ENCODE measurements at places on chromosomes 5 and 9. TPM values are rescaled to one million over a fixed set of nuclear protein-coding genes. Genes with fewer than 3 reads are reported as not detected.

GRCh38 chr5:54178207-54178606 lies 132.2 kb downstream of the ARL15 start:
- DNase-seq: peak; percentile 5

DNA sequence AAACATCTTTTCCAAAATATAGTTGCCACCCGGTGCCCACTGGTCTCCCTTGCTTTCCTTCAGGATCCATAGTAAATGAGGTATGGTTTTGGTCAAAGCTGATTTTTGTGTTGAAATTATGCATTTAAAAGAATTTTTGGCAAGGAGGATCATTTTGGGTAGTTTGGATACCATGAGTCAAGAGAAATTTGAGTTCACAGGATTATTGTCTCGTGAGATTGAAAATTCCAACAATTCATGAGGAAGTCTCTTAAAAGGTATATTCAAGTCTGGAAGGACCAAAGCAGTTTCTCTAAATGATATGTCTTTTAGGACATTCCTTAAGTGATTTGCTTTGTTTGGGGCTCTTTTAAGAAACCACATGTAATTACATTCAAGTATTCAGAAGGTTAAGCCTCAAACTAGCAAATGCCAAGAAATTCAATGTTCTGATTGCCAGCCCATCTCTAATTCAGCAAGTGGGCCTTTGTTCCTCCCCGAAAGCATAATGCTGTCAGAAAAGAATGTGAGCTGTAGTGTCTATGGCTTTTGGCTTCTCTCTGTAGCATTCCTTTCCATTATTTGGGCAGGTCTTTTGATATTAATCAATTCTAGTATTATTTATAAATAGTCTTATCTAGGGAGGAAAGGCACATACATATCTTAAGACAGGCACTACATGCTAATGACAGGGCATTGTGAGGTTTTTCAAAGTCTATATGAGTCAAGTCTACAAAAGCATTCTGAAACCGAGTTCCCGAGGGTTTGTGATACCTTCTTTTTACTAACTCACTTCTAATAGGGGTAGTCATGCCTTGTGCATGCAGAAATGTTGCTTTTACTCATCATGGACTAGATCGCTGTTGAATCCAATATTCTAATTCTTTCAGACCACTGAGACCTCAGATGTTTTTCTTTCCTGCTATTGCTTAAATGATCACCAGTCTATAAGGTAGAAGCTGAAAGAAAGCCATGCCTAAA lies 453.9 kb downstream of the ENC1 start:
- no peak for DNase-seq

Gene FBP1
- not detected for total RNA-seq

Gene COL23A1
- 0.39 TPM for total RNA-seq

Gene DAPK1
- total RNA-seq: 0.12 TPM

Gene DBH
- total RNA-seq: not detected

DNA sequence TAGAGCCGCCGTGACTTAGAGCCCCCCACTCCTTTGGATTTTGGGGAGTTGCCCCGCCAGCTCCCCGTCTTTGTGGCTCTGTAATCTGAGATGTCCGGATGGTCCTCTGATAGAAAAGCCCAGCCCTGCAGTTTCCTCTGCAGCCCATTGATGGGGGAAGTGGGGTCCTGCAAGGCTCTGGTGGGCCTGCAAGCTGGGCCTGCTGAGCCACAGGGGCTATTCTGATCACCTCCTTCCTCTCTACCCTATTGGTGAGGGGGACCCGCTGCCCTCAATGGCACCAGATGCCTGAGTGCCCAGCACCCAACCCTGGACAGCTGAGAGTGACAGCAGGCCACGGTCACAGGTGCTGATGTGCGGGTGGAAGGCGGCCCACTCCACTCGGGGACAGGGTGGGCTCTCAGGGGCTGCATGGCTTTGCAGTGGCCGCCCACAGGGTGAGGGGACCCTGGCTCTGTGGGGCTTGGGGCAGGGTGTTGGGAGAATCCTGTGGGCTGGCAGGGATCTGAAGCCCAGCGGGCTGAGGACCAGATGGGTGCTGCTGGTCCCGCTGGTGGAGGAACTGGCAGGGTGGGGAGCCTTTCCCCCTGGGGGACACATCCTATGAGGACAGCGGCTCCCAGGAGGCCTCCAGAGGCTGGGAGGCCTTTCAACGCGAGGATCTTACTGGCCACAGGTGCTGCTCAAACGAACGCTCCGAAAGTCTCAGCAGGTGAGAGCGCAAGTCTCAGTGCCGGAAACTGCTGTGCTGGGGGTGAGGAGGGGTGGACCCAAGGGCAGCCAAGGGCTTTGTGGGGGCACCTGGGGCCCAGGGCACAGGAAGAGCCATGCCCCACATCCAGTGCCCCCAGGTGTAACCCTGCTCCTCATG lies 30.0 kb upstream of the LPCAT1 start:
- no peak for DNase-seq

DNA sequence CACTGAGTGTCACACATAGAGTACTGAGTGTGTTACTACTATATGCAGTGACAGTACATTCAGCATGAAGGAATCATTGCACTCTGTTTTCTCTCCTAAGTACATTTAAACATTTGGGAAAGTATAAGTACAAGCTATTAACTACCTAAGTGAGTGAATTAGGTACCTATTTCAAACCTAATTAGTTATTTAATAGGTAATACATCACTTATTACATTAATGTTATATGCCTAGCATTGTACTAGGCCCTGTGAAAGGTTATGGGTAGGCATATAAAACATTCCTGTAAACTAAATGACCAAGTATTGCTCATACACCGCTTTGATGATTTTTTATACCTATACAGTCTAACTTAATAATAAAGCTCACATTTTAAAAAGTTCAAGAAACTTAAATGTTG lies 25.7 kb upstream of the PPP3R2 start:
- DNase-seq: no peak

Gene TEX53
- total RNA-seq: not detected

Gene NTNG2
- 0.36 TPM for total RNA-seq

- DNase-seq: no peak
These were observed 229.5 kb downstream of the PAPPA start for GRCh38 chr9:116383133-116383532.

- no peak for DNase-seq
These were observed 906.0 kb upstream of the CDH10 start for GRCh38 chr5:25550793-25551192.

GRCh38 chr5:59462956-59463355 lies 430.6 kb downstream of the PDE4D start:
- no peak for DNase-seq

DNA sequence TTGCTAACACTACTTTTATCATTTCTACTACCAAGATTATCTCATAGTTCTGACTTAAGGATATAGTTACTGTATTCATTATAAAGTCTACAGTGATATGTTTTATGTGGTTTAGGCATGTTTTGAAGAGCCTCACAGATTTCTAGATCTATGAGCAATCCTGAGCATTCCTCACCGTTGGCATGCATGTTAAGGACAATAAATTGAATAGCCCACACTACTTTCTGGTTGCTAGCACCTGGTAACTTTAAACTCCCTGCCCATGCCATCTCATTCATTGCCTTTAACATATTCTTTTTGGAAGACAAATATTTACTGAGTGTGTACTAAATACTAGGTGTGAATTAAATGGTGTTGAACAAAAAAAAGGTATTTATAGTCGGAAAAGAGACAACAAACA lies 868.1 kb upstream of the CDH9 start:
- no peak for DNase-seq

Gene LECT2
- not detected for total RNA-seq

- DNase-seq: peak; percentile 46
These were observed 1.2 kb downstream of the SURF4 start for GRCh38 chr9:133374612-133375115.

GRCh38 chr9:109036744-109037680 lies 23.7 kb upstream of the CTNNAL1 start:
- peak; percentile 19 for DNase-seq

DNA sequence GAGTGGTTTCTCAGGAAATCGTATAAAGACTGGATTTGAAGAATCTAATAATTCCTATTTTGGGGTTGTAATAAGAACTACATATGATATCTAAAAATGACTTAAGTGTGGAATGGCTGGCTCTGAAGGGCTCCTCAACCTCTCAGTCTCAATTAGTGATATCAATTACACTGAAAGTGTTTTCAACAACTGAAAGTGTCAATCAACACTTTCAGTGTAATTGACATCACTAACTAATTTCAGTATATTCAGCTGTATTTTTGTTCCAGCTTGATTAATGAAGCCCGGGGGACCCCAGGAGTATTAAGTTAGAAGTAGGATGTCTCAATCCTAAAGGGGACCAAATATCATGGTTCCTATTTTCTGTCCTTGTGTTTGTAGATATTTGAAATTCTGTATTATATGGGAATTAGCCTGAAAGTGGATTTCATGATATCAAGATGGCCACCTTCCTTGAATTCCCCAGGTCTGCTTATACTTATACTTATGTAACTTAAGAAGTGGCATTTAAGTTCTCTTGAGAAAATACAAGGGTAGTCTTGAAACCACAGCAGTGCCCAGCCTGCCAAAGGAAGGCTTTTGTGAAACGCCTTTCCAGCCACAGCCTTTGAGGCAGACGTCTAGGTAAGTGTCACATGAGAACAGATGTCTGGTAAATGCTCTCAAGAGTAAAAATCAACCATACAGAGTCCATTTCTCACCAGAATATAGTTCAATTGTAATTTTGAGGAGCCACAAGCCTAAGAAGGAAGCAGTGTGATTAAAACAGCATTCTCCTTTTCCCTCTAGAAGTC lies 4.6 kb downstream of the BASP1 start:
- peak; percentile 42 for DNase-seq

Gene AQP7
- total RNA-seq: not detected
